ENCODE measurements at places on chromosomes 1 and 21. TPM values are rescaled to one million over a fixed set of nuclear protein-coding genes. Genes with fewer than 3 reads are reported as not detected.
A peak's percentile ranks its signal among the peaks of the same experiment; 100 is the strongest.

Gene ANGPTL7
- total RNA-seq, result not detected

Gene C1orf53
- 0.49 TPM for total RNA-seq

Gene MFAP2
- 62.4 TPM for total RNA-seq

Gene RXRG
- total RNA-seq, result not detected

Gene HMCN1
- 14.9 TPM for total RNA-seq

- no peak for DNase-seq
Measured at GRCh38 chr1:232239998-232240397, 389.9 kb downstream of the SIPA1L2 start.

GRCh38 chr1:233180641-233181364, 114.7 kb downstream of the PCNX2 start:
- no peak for DNase-seq

GRCh38 chr1:233229288-233229687, 66.2 kb downstream of the PCNX2 start:
- peak; percentile 2 for DNase-seq

- no peak for DNase-seq
Measured at GRCh38 chr1:101185421-101185820, 51.4 kb upstream of the S1PR1 start.

GRCh38 chr1:33577663-33578062, 105.2 kb downstream of the ZSCAN20 start:
- DNase-seq, result no peak
